ENCODE measurements at places on chromosomes 4 and X.

DNA sequence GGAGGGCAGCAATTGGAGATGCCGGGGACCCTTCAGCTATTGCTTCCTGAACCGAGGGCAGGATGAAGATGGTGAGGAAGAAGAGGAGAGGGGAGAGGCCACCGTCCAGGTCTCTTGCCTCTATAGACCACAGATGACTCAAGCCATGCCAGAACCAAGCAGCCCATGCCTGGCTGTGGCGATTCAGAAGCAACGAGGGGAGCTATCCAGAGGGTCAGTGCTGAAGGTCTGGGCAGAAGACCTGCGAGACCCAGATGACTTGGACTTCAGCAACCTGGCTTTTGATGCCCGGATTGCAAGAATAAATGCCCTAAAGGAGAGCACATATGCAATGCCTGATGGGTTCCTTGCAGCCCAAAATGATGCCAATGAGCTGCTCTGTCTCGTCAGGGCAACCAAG is 70.2 kb upstream of the PRPS2 start:
- DNase-seq, result no peak

- no peak for DNase-seq
These were observed 169.4 kb downstream of the SLIT2 start for GRCh38 chr4:20420916-20421602.

DNA sequence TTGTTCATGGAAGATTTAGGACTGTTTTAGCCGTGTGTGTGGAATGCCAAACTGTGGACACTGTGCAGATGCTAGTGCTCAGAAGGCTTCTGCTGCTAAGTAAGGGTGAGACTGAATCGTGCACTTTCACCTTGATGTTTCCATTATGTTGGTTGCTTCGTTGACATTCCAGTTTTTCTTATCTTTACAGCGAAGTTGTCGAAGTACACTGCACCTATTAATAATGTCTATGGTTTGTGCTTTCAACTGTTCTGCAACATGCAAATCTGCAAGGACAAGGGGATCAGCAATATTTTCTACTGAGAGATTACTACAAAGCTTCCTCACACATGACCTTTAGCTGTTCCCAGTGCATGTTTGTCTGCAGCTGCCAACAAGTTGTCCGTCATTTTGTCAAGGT is 67.7 kb downstream of the UGT2A3 start:
- no peak for DNase-seq

GRCh38 chr4:163744861-163745260 is 250.4 kb downstream of the TMA16 start:
- DNase-seq, result no peak

DNA sequence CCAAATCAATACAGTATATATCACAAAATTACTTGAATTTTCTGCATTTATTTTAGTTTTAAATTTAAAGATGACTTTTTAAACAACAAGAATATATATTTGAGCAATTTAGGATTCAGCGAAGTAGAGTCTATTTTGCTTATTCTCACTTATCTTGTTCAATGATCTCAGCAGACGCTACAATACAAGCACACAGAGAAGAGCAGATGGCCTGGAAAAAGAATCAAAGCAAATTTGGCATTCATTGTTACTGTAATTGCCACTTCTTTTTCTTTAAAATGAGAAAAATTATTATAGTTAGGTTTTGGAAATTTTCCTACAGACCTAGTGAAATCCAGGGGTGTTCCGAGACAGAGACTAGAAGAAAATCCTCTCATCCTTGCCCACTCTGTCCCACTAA is 57.5 kb downstream of the NPY1R start:
- no peak for DNase-seq

Measured in epithelial cell of proximal tubule (primary cell).